ENCODE measurements at places on chromosomes 12 and 14.

GRCh38 chr12:49483619-49484018 lies 55.2 kb upstream of the KCNH3 start:
- DNase-seq = no peak

- no peak for DNase-seq
Measured at GRCh38 chr12:47980197-47980596, 16.8 kb downstream of the TMEM106C start.

DNA sequence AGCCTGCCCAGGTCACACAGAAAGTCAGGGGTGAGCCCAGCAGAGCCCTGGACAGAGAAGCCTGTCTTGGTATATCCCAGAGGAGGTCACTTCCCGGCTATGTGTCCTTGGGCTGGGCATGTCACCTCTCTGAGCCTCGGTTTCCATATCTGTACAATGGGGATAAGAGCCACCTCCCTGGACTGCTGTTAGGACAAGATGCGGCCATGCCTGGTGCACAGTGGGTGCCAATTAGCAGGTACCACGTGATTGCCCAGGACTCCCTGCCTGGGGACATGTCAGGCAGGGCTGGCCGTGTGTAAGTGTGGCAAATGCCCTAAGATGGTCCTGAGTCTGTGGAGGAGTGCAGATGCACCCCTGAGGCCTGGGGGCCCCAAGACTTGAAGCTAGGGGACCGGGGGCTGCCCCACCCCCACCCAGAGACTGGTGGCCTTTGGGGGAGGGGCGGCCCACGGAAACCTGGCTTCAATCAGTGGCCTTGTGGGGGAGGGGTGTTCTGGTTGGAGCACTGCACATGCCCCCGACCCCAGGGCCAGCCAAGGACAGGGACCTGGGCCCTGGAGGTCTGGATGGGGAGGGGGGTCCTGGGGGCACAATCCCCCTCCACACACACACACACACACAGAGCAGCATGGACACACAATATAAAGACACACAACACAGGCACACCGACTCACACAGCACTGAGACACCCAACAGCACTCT lies 878 bp downstream of the TMEM119 start:
- no peak for DNase-seq

DNA sequence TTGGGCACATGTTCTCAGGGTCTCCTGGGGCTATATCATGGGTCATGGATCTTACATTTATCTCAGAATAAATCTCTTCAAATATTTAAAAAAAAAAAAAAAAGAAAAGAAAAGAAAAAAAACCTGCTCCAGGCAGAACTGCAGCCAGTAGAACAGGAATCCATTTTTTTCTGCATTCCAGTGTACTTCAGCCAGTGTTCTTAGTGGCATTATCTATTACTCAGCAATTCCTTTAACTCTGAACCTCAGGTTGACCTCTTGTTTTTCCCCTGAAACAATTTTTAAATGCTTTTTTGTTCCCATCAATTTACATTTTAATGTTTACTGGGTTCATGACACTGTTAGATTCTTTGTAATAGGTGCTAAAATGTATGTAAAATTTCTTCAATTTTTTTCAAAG lies 66.7 kb upstream of the STXBP6 start:
- DNase-seq = no peak

DNA sequence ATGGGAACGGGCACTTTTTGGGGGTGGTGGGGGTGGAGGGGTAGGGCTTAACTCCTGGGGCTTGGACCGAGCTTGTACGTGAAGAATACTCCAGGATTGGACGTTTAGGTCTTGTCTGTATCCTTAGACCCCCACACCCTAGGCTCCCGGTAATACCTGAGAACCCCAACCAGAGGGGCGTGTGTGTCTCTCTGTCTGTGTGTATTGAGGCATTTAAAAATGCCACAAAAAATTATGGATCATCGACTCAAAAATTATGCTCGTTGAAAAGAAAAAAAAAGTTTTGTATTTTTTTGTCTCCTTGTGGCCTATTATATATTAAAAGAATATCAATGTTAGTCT lies 459 bp downstream of the PPFIBP1 start:
- DNase-seq = no peak

- DNase-seq = no peak
Measured at GRCh38 chr12:124590447-124590846, 23.0 kb upstream of the NCOR2 start.

GRCh38 chr12:6946033-6946919 lies 2.5 kb downstream of the C12orf57 start:
- no peak for DNase-seq

DNA sequence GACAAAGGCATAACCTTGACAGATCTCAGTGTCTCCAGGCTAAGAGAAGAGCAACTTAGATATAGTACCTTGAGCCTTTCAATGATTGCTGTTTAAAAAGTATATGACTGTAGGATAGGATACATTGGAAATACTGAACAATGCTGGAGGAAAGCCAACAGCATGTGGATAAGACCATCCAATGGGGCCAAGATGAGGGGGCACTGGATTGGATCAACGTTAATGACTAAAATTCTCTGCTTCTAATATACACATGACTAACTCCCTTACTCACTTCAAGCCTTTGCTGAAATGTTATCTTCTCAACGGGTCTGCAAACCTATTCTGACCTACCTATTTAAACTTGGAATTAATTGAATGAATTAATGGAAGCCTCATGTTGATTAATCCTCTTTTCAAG lies 354.9 kb downstream of the RAD51B start:
- no peak for DNase-seq

- DNase-seq = no peak
Measured at GRCh38 chr12:49537231-49537751, 1.5 kb upstream of the KCNH3 start.

DNA sequence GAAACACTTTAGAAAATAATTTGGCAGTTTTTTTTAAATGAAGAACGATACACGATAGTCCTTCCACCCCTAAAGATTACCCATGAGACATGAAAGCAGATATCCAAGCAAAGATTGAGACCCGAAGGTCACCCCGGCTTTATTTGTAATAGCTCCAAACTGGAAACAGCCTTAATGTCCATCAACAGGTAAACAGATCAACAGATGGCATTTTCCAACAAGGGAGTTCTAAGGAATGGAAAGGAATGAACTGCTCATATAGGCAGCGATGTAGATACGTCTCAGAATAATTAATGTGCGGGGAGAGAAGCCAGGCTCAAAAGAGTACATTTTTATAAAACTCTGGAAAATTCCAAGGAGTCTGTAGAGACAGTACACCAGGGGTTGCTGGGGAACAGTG lies 23.7 kb upstream of the MEG3 start:
- no peak for DNase-seq

GRCh38 chr12:125128439-125129178 lies 63.4 kb downstream of the AACS start:
- no peak for DNase-seq

DNA sequence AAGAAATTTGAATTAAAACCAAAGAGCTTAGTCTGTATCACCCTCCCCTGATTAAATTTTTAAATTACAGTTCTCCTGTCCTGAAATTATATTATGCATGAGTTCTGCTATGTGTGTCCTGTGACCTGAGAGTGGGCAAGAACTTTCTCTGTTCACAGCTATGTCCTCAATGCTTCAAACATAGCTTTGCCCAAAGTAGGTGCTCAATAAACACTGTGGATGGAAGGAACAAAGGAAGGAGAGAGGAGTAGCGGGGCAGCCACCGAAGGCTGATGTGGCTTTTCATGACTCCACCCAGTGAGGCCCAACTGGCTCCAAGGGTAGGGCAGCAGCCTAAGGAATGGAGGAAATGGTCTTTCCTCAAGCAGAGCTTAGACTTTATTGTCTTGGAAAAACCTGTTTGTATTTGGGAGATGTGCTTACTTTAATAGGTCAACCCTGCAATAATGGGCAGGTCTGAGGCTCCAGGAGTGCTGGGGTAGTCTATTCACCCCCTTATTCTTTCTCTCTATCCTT lies 7.6 kb upstream of the MARK3 start:
- no peak for DNase-seq

DNA sequence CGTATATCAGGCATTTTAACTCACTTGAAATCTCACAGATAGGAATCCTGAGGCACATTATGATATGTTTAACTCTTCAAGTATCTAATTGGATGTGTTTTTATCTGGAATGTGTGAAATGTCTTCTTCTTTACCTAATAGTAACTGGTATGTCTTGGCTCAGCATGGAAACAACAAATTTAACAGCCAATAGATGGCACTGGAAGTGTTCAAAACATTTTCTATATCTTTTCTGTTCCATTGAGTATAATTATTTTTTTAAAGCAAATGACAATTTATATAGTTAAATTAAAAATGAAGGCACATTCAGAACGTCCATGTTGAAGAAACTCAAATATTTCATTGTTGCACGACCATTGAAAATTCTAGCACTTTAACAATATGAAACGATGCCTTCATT lies 164.6 kb upstream of the SLC16A7 start:
- DNase-seq = no peak

DNA sequence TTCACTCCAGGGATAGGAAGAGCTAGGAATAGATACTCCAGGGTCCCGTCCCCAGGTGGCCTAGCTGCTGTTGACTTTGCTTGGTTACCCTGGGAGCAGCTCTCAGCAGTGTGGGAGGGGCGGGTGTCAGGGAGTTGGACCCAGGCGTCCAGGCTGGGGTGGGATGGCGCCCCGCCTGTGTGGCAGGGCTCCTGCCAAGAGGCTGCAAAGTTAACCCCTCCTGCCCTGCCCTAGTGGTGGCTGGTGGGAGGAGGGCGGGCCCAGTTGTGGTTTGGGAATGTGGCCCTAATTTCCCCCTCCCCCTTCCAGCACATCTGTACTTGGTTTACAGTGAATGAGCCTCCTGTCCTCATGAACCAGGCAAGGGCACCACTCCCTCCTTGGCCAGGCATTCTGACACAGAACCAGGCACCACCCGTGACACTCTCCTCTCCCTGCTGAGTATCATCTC lies 1.7 kb upstream of the RARG start:
- no peak for DNase-seq

DNA sequence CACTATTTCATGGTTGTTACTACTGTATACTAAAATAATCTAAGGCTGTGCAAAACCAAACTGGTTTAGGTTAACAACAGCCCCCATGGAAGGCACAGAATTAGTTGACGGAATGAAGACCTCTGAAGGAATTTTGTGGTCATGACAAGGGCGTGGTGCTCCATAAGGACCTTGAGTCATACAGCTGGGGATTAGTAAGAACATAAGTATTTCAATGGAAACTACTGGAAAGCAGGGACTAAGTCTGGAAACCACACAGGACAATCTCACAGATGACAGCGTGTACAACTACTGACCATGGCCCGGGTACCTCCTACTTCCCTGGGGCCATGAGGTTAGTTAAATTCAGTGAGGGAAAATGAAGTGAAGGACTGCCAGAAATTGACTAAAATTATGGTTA lies 98.5 kb upstream of the PLEKHA5 start:
- DNase-seq = no peak

GRCh38 chr12:11836282-11837151 lies 187.0 kb downstream of the ETV6 start:
- peak; percentile 45 for DNase-seq

Measured in activated T-helper 9 cell treated with anti-CD3 and anti-CD28 coated beads, Interleukin-2, amount 50 U/mL, for 16 hours (primary cell).